Activated naive CD4-positive, alpha-beta T cell (primary cell): ENCODE measurements at places on chromosomes 13 and 19.
A peak's percentile ranks its signal among the peaks of the same experiment; 100 is the strongest.

DNA sequence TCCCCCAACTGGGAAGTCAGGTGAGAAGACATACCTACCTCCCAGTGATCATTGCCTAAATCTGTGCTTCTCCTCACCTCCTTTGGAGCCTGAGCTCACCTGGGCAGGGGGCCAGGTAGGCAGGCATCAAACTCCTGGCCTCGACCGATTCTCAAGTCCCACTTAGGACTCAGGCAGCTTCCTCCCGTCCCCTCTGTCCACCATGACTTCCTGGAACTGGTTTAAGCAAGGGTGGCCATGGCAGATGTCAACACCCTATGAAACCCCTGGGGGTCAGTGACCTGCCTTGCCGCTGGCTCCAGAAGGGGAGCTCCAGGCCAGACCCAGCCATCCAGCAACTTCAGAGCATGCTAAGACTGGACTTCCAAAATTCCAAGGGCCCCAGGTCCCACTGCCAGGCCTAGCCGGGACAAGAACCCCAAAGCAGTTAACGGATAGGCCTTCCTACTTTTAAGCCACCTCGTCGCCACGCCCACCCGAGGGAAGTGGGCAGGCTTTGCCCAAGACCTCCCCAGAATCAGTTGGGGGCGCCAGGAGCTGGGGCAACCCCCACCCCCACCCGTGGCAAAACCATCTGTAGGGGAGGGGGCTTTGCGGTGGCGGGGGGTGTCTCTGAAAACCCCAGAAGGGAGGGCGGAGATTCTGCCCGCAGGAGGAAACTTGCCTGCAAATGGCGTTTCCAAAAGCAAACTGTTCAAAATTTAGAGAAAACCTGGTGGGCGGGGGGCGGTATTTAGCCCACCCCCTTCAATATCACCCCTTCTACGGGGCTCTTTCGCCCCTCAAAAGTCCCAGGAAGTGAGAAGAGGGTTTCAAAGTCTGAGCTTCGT lies 657 bp downstream of the PLIN3 start:
- DNase-seq: no peak

DNA sequence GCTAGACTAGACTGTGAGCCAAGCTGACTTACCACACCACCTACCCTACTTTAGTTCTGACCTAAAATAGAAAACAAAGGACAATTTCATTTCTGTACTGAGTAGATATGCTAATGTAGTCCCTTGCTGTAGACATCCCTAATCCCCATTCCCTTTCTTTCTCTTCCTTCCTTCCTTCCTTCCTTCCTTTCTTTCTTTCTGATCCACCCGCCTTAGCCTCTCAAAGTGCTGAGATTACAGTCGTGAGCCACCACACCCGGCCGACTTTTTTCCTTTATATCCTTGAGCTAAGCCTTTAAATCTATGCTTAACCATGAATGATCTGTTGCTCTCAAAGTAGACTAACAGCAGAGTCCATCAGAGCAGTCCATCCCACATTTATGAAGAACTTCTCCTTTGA lies 465.0 kb downstream of the SLITRK6 start:
- DNase-seq: no peak

GRCh38 chr19:36719687-36720556 lies 32.5 kb downstream of the ZNF567 start:
- DNase-seq: no peak

DNA sequence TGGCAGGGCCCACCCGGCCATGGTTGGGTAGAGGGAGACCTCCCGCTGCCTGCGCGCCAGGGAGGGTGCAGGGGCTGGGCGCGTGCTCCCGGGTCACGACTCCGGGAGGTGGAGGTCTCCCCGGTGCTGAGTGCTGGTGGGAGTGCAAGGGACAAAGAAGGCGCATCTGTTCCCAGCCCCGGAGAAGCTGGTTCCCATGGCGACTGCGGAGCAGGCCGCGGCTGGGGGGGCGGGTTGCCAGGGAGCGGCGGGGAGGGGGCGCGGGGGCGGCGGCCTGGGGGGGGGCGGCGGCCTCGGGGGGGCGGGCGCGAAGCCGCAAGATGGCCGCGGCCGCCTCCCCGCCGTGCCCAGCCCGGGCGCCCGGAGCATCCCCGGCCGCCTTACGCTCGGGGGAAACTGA lies 1.2 kb downstream of the CBARP start:
- no peak for DNase-seq

DNA sequence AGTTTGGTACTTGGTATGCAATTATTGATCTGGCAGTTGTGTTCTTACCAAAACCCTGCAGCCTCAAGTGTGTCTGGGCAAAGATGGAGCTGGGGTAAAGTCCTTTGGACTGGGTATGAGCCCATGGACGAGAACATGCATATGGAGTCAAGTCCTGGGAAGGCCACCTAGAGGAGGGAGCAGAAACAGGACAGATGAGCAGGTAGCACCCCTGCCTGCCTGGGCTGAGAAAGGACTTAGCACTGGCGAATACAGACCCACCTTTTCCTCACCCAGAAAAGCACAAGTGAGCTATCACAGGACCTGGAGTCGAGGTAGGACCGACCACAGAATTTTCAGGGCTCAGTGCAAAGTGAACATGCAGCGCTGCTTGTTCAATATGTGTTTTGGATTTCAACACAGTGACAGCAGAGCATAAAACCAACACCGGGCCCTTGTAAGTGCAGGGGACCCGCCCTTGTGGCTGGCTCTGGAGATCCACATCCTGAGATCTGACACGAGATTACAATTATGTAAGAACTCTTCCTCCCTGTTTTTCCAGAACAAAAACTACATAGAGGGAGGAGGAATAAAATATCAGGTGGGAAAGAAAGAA lies 25.9 kb downstream of the IGFL2 start:
- no peak for DNase-seq

DNA sequence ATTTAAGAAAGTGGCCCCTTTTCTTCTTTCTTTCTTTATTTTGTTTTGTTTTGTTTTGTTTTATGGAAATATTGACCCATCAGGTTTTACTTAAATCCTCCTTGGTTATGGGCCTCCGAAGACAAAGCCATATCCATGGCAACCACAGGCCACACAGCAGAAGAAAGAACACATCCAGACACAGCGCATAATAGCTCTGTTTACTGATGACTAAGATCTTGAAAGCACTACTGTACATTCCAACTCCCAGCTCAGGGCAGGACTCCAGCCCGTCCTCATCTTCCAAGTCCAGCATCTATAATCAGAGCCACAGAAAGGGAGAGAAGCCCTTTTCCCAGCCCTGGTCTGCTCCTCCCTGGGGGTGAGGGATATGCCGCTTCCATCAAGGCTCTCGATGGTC lies 84.3 kb downstream of the NUFIP1 start:
- no peak for DNase-seq

GRCh38 chr13:51848674-51849073 lies 3.7 kb upstream of the TMEM272 start:
- DNase-seq: no peak

- DNase-seq: no peak
Observed at GRCh38 chr19:33132021-33132420, at the start of gene WDR88. Gene WDR88 (plus strand): TSS chr19:33132114. CDS start chr19:33132170, 56 bp downstream.

DNA sequence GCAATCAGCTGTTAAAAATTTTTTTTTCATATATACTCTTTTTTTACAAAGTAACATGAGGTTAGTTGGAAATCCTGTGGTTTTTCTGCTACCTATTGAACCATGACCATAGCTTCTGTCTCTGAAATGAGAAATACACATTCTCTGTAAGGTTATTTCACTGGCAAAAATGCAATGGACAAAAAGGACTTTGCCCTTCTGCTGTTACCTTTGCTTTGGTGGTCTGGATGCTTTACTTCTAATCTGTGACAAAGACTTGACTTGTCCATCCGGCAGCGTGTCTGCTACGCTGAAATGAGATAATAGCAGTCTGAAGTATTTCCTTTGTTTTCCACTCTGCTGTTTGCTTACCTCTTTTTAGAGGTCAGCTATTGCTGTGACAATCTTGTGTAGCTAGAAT lies 412.8 kb downstream of the SLITRK6 start:
- no peak for DNase-seq

DNA sequence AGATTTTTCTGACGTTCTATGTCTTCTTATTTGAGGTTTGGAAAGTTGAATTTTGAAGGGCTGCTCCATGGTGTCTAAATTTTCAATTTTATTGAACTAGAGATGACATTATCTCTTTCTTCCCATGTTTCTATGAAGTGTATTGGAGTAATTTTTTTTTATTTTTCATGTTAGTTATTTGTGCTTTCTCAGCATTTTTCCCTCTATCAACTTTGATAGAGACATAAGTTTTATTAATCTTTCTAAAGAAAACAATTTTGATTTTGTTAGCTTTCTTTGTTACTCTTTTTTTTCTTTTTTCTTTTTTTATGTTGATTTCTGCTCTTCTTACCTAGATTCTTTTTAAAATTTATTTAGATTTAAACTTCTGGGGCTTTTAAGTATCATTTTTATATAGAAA lies 1694.8 kb downstream of the PCDH9 start:
- DNase-seq: no peak

GRCh38 chr19:575527-576506 lies 3.4 kb downstream of the BSG start:
- no peak for DNase-seq

DNA sequence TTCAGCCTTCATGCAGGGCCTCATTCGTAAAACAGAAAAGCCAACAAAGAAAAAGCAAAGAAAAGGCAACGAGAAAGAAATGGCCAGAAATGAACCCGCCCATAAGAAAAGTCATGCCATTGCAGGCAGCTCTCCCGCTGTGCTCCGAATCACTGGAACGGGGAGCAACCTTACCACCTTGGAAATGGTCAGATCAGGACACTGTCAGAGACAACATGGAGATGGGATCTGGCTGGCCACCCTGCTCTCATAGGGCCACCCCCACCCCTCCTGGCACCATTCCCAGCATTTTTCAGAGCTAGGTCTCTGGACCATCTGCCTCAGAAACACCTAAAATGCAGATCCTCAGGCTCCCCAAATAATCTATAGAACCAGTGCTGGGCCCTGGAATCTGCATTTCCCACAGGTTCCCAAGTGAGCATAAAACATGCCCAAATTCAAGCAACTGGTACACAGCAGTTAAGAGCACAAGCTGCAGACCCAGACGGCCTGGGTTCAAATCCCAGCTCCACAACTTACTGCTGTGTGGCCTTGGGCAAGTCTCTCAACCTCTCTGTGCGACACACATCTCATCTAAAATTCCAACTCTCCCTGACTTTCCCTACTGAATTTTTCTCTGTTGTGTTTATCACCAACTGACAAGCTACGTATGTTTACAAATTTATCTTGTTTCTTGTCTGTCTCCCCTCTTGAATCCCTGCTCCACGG lies 151.6 kb downstream of the IER2 start:
- no peak for DNase-seq

GRCh38 chr13:98096059-98096458 lies 46.8 kb upstream of the FARP1 start:
- no peak for DNase-seq

DNA sequence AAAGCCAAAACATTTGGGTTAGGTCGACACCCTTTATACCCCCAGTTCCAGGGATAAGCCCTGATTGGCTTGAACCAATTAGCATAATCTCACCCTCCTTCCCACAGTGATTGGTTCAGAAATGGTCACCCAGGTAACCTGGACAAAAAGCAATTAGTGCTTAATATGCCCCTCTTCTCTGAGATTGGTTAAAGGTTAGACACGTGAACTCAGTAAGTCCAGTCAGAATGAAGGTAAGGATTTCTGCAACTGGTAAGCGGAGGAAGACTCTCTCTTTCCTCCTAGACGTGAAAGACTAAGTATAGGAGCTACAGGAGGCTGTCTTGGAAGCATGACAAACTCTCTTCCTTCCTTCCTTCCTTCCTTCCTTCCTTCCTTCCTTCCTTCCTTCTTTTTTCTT lies 1.3 kb upstream of the PNMA8C start:
- no peak for DNase-seq

DNA sequence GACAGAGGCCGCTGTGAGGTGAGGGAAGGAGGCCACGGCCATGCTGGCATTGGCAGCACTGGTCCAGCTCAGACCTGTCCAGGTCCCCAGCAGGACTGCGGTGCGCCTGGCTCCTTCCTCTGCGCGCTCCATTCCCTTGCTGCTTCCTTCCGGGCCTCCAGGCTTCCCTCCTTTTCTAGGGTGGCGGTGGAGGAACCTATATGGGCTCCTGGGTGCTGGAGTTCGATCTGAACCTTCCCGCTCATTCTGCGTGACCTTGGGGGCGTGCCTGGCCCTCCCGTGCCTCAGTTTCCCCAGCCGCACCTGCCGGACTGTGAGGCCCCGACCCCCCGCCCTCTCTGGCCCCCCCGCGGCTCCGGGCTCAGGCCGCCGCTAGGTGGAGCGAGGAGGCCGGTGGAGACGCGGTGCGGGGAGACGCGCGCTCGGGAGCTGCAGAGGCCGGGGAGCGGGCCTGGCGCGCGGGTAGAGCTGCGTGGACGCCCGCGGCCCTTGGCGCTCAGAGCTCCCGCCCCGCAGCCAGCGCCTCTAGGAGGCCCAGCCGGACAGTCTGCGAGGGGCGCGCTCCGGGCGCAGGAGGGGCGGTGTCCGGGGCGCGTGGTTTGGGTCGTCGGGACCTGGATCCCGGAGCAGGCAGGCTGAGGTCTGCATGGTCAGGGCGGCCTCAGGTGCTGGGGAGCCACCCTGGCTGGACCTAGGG lies 29.9 kb downstream of the EFNA2 start:
- DNase-seq: no peak

- DNase-seq: no peak
Observed at GRCh38 chr19:7589822-7590221, 5.8 kb upstream of the CAMSAP3 start.

DNA sequence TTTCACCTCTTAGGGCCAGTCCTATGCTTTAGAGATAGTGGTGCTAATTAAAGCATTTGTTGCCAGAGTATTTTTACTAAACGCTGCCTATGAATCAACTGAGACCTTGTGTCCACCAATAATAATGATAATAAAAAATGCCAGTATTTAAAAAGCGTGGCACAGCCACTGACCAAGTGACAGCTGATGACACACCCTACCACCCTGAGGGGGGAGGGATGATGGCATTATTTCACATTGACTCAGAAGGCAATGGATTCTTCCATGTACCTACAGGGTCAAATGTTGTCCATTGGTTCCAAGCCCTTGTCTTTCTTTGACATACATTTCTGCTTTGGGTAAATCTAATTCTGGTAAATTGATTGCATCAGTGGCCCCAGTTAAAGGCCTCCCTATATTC lies 384.4 kb downstream of the DLEU7 start:
- DNase-seq: no peak

DNA sequence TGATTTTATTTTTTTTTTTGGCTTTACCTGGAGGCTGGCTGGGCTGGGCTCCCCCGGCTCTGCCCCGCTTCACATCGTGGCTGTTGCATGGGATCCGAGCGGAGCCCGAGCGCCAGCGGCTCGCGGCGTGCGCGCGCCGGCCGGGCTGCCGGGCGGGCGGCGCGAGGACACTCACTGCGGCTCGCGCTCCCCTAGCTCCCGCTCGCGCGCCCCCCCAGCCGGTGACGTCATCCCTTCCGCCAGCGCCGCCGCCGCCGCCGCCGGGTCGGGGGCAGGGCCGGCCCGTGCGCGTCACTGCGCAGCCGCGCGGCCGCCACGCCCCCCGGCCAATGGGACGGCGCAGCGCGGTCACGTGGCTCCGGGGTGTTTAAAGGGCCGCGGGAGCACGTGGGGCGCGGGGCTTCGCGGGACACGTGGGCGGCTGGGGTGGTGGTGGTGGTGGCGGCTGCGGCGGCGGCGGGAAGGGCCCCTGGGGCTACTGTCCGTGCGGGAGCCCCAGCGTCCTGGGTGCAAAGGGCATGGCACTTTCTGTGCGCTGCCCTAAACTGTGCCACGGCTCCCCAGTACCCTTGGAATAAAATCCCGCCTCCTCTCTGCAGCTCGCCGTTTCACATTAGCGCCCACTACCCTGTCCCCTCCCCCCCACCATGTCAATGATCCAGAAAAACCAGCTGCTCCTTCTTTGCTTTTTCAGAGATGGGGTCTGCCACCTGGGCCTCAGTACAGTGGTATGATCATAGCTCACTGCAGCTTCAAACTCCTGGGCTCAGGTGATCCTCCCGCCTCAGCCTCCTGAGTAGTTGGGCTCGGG lies at the start of gene PTPRS:
TSS of gene PTPRS (minus strand) at position 176 of the 811 bp plus-strand sequence. CDS start 54,672 bp downstream, outside the sequence.
- DNase-seq: peak; percentile 56

GRCh38 chr13:96782186-96782585 lies 212.1 kb downstream of the OXGR1 start:
- no peak for DNase-seq
